ENCODE measurements at places on chromosomes 7 and 10. TPM values are rescaled to one million over a fixed set of nuclear protein-coding genes. Genes with fewer than 3 reads are reported as not detected.

DNA sequence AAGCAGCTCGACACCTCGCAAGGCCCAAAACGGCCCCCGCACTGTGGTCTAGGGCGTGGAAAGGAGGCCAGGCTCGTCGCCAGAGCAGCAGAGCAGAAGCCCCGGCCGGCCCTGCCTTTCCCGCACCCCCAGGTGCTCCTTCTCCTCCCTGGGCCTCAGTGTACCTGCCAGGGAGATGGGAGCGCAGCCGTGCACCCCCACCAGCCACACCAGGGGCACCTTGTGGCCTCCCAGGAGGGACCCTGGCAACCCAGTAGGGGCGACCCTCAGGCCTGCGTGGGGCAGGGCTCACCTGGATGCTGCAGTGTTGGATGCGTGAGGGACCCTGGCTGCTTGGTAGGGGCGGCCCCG, 9.5 kb downstream of the PDGFA start:
- no peak overlapping the region for H3K27ac ChIP-seq
- H3K4me1 ChIP-seq, result no peaks in the 10 kb centered on the region
- no peaks in the 10 kb centered on the region for H3K27me3 ChIP-seq
- no peaks in the 10 kb centered on the region for H3K36me3 ChIP-seq

DNA sequence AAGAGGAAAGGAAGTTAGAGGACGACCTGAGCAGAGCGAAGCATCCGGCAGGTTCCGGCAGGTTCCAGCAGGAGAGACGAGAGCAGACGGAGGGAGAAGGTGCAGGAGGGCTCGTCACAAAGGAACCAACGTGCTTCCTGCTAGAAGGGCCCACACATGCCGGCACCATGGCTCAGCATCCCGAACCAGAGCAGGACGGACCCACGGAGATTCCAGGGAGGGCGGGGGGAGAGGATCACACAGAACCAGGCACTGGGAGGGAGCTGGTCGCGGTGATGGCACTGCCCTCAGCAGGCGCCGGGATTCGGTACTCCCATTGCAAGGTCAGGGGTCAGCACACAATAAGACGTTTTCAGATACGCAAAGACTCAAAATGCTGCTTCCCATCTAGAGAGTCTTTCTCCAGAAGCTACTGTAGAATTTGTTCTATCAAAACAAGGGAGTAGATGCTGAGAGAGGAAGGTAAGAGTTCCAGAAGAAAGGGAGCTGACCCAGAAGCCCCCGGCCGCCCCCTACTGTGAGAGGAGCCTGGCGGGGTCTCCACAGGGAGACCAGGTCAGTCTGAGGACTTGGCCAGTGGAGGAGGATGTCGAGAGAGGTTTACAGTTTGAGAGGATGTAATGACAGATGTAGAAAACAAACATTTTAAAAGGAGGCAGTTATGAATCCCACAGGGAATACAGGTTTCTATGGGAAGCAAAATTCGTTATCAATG, 23.6 kb upstream of the PWWP2B start:
- H3K4me1 ChIP-seq, result no peaks in the 10 kb centered on the region
- no peak overlapping the region for H3K4me3 ChIP-seq
- no peak for DNase-seq
- H3K27me3 ChIP-seq, result no peaks in the 10 kb centered on the region
- no peak overlapping the region for H3K27ac ChIP-seq
- H3K36me3 ChIP-seq, result no peaks in the 10 kb centered on the region

KEL gene
- 1.1 TPM for total RNA-seq

SLC4A2 gene
- total RNA-seq, result 71.7 TPM

PODXL gene
- total RNA-seq, result 0.89 TPM
